ENCODE measurements at places on chromosomes 5 and 9.
A peak's percentile ranks its signal among the peaks of the same experiment; 100 is the strongest.

DNA sequence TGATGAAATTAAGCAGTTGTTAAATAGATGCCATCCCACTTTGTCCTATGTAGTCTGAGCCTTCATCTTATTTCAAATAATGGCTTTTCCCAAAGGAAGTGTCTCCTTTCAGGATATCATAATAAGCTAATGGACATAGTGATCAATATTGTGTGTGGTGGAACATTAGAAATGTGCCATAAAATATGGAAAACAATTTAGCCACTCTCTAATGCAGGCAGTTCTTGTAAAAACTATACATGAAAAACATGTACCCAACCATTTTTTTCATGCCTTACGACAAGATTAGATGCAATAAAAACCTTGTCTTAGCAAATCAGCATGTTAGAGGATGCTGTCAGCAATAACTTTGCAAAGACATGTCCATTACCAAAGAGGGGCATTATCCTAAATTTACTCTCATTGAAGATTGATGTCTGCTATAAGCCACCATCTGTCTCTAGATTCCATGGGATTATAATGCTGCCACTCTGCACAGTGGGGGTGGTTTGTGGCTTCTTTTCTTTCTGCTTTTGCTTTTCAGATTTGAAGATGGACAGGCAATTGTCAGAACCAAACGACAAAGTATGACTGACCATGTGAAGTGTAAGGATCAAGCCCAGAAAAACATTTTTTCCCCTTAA lies 724.0 kb upstream of the ZNF608 start:
- DNase-seq, result no peak

GRCh38 chr5:74334762-74335384 lies 305.7 kb downstream of the ENC1 start:
- no peak for DNase-seq

DNA sequence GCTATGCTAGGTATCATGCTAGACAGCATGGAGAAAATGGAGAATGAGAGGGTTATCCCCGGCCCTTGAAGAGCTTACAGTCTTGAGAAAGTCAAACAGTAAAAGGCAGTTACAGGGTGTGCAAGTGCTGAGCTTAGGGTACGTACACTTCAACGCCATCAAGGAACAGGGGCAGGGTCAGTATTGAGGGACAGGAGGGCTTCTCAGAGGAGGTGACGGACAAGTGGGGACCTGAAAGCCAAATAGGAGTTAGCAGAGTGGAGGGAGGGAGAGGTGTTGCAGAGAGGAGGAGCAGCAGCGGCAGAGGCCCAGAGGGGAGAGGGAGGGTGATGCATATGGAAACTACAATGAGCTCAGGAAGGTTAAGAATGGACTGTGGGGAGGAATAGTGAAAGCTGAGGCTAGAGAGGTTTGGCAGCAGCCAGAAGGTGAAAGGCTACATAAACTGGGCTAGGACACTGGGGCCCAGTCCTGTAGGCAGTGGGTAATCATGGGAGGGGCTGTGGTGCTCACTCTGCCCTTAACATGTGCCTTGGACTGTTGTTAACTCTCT lies 88.0 kb downstream of the NRG2 start:
- no peak for DNase-seq

- DNase-seq, result peak; percentile 49
These were observed 35.4 kb upstream of the RLN1 start for GRCh38 chr9:5375091-5375490.

GRCh38 chr5:44945743-44946142 lies 137.0 kb downstream of the MRPS30 start:
- no peak for DNase-seq

- DNase-seq, result no peak
These were observed 16.3 kb downstream of the TSPAN17 start for GRCh38 chr5:176663566-176663965.

DNA sequence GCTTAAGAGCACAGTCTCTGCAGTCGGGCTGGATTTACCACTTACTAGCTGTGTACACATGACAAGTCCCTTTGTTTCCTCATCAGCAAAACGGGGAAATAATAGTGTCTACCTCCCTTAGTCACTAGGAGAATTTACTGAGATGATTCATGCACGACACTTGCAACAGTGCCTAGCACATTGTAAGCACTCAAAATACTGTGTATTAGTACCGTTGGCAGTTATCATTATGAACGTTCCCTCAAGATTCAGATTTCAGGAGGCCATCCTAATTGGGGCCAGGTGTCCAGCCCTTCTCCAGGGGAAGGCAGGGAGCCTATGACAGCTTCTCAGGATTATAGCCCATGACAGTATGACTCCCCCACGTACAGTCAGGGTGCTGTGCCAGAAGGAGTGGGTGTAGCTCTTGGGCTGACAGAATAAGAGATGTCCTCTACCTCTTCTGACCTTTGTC lies 164.3 kb downstream of the DOCK2 start:
- no peak for DNase-seq

GRCh38 chr5:116090302-116090701 lies 5.5 kb downstream of the COMMD10 start:
- DNase-seq, result no peak

DNA sequence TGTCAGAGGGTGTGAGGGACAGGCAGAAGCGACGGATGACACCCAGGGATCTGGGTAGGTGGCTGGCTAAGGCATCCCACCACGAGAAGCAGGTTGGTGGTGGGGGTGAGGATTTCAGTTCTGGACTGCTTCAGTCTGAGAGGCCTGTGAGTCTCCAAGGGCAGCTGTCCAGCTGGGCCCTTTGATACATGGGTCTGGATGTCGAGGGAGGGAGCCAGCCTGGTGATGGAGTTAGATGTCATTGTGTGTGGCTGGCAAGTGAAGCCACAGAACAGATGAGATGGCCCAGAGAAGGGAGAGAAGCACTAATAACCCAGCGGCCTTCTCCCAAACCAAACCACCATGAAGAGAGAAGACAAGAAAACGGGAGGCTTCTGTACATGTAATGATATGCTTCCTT lies 11.1 kb downstream of the MED27 start:
- no peak for DNase-seq

GRCh38 chr9:13705918-13706317 lies 426.4 kb upstream of the MPDZ start:
- no peak for DNase-seq

DNA sequence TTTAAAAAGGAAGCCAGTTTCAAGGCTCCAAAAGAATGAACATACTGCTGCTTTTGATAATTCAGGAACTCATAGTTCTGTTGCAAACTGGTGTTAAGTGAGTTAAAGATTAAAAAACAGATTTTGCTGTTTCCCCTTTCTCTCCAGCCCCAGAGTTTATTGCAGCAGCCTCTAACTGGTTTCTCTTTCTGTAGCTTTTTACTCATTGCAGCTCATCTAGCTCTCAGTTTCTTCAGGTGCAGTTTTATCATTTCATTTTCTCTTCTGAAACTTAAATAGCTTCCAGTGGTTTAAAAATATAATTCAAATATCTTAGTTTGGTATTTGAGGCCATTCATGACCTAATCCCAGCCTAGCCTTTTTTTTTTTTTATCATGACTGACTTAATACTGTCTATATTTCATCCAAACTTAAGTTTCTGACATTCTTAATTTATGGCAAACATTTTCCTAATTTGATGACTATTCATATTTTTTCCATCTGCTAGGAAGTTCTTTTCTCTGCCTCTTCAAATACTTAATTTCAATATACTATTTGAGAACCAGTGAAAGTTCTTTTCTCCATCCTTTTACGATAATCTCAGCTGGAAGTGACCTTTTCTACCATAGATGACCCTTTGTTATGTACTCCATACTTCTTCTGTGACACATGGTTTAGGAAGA lies 252.7 kb upstream of the GRIA1 start:
- no peak for DNase-seq

DNA sequence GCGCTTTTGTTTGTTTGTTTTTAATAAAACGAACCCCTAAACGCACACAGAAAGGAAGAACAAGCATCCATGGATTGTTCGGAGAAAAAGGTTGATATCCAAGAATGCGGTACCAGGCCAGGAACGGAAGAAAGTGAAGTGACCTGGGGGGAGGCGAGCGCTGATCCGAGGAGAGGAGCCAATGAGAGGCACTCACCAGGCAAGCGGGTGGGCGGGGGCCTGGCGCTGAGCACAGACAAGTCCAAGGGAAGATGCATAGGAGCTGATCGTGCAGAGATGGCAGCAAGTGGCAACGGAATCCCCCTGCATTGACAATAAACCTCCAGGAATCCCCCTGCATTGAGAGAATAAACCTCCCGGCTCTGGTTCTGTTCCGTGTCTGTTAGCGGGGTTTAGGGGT lies 8.4 kb downstream of the OBP2B start:
- no peak for DNase-seq

DNA sequence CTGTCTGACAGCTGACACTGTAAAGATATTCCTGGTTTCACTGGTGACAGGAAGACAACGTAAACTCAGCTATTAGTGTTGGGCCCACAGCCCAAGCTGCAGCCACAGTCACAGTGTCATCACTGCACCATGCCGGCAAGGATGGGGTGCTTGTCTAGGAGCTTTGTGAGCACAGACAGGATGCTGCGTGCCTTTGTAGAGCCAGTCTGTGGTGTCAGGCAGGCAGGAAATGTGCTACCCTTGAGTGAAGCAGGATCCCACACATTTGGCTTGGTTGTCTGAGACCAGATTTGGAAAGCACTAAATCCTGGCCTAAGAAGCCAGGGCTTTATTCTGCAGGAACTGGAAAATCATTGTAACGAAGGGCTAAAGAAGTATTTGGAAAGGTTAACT lies 121.6 kb upstream of the ADAMTS16 start:
- DNase-seq, result no peak

- DNase-seq, result no peak
These were observed 8.6 kb upstream of the MUSK start for GRCh38 chr9:110659891-110660541.

- no peak for DNase-seq
These were observed 75.0 kb upstream of the TRIO start for GRCh38 chr5:14068136-14068535.

- DNase-seq, result peak; percentile 84
These were observed 1.3 kb downstream of the GADD45G start for GRCh38 chr9:89606049-89606623.

DNA sequence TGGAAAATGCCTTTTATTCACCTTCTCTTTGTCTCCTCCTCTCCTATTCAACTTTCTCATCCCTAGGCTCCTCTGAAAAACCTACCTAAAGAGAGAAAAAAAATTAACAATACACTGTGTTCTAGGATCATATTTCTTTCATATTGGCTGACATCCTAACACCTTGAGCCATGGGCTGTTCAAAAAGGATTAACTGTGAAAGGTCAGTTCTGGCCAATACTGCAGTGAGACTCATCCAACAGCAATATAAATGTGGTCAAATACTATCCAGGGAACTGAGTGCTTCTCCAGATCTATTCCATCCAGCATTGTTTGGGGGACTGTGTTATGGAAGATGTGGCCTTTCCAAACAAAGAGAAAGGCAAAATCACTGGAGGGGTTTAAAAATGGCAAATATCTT lies 131.1 kb upstream of the MOCS2 start:
- no peak for DNase-seq

DNA sequence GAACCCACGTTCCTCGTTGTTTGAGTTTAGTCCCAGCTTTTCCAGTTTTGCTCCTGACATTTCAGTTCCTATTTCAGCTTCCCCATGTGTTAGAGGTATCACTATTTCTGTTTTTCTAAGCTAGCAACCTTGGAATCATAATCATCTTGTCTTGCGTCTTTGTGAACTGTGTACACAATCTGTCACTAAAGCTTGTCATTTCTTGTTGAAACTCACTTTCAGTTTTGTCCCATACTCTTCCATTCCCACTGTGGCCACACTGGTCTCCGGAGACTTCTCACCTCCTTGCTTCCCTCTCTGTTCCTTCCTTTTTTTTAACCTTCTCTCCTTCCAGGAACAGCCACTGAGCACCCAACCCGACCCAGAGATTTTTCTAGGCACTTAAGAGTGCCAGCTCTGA lies 36.9 kb downstream of the TGFBR1 start:
- DNase-seq, result no peak

DNA sequence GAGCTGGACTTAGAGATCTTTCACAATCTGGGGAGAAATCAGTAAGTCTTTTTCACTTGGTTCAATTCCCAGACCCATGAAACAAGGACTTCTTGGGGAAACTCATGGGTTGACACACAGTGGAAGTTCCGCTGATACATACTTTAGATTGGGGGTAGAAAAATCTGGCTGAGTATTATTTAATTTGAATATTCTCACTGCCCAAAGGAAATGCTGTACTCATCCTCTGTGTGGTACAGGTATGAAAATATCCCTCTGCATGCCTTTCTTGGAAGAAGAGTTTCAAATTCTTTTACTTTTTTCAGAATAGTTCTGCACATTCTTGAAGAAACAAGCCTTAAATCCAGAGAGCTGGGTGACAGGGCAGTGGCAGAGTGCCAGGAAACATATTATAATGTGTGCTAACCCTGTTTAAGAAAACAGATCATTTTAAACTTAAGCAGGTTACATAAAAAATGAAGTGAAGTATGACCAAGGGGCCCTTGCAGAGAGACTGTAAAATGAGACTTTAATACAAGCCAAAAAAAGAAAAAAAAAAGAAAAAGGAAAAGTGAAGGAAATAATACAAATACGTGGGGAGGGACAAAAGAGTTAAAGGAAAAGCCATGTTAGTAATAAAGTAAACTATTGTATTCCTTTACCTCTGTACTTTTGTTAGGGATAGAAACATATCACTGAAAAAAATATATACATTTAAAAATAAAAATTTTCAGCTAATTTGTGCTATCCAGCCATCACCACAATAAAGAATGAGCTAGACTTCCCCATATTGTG lies 173.4 kb upstream of the NR3C1 start:
- DNase-seq, result no peak

DNA sequence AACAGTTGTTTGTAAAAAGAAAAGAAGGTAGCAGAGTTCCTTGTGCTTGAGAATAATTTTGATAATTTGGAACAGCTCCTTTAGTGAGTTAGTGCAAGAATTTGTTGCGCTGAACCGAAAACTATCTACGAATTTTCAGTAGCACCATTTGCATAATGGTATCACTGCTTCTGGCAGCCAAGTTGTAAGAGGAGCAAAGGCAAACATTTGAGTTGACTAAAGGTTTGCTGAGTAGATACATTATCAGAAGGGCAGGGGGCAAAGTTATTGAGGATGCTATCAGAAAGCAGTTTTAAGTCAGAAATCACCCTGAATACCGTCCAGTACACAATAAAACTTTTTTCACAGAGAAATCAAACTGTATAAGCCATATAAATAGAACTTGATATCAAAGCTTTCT lies 181.5 kb upstream of the MOCS2 start:
- DNase-seq, result no peak

DNA sequence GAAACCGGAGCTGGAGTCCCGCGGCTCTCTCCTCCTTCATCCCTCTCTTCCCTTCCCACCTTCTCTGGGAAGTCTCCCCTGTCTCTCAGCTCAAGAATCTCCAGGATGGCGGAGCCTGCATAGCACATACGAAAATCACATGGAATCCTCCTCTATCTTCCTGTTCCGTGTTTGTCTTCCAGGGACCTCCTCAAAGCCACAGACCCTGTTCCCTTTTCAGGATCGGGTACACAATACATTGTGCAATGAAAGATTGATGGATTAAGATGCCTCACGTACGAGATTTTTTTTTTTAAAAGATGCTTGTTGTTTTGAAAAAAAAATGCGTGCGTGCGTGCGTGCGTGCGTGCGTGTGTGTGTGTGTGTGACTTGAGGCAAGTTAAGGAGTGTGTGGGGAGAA lies 46.6 kb upstream of the OLFM1 start:
- DNase-seq, result no peak

GRCh38 chr9:132551556-132551955 lies 30.9 kb upstream of the BARHL1 start:
- DNase-seq, result no peak

GRCh38 chr5:55915783-55916182 lies 64.6 kb downstream of the IL31RA start:
- DNase-seq, result no peak
